AG04450 (cell line): ENCODE measurements at places on chromosomes 12 and 14.

DNA sequence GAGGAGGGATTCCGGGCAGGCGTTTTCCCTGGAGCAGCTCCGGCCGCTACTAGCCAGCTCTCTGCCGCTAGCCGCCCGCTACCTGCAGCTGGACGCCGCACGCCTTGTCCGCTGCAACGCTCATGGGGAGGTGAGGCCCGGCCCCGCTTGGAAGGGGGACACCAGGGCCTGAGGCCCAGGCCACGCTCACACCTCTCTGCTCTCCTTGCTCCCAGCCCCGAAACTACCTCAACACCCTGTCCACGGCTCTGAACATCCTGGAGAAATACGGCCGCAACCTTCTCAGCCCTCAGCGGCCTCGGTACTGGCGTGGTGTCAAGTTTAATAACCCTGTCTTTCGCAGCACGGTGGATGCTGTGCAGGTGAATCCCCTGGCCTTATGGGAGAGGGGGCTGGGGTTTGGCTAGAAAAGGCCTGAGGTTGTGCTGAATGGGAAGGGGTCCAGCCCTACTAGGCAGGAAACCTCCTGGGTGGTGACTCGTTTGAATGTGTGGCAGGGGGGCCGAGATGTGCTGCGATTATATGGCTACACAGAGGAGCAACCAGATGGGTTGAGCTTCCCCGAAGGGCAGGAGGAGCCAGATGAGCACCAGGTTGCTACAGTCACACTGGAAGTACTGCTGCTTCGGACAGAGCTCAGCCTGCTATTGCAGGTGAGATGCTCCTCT is 597 bp downstream of the RNF31 start:
- no peak for DNase-seq

- DNase-seq = peak; percentile 60
These were observed 181.3 kb downstream of the ITPR2 start for GRCh38 chr12:26651566-26652188.

DNA sequence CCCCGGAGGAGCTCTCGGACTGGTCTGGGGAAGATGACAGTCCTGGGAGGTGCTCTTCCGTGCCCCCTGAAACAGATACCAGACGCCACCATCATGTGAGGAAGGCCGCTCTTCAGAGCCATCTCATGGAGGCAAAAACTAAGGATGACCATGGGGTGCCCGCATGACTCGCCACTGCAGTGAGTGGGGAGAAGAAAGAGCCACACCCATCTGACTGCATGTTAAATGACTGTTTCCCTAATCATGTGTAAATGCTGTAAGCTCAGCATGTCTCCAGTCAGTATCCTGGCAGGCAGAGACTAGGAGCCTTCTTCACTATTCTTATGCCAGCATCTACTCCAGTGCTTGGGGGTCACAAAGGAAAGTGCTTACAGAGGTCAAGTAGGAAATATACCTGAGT is 4.0 kb downstream of the STON2 start:
- no peak for DNase-seq

DNA sequence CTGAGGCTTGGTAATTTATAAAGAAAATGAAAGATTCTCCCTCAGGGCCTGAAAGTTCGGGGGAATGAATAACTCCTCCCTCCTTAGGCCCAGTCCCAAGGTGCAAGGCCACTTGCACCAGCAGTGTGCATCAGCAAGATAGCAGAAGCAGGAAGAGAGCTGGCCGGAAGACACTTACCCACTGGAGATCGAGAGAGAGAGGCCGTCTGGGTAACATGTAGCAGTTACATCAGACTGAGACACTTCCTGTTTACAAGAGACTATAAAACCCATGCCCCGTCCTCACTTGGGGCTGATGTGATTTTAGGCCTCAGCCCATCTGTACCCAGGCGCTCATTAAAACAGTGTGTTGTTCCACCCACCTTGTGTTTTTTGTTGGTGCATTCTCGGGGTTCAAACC is 85.2 kb downstream of the TMTC3 start:
- no peak for DNase-seq

- DNase-seq = peak; percentile 88
These were observed 15.0 kb downstream of the KCTD10 start for GRCh38 chr12:109461846-109462756.

GRCh38 chr12:11764837-11765236 is 115.4 kb downstream of the ETV6 start:
- no peak for DNase-seq

DNA sequence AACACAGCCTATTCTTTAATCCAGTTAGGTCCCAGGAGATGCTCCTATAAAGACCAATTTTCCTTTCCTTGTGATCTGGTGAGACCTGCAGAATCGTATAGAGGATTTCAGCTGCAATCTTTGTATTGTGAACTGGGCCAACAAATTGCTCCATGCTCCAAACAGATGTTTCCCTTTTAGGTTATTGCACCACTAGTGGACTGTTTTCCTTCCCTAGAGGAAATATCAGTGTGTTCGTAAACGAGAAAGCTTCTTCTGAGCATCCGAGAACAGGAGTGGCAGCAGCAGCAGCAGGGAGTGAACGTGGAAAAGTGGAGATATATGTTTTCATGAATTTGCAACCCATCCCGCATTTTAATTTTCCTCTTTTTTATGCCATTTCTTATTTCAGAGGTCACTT is 344.1 kb upstream of the PDE3A start:
- DNase-seq = no peak

DNA sequence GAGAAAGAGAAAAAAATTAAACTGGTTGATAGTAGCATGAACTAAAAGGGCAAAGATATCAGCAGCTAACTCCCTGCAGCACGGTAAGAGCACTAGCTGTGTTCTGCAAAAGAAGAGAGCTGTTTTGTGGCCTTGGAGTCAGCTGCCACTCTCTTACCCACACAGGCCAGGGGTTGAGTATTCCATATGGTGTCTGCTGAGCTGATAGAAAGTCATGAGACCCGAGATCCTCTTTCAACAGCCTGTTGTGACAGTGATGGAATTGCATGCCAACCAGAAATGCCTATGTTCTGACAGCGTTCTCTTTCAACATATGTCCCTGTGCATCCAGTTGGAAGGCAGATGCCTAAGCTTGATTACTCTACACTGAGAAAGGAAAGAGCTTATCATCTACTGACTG is 39.9 kb downstream of the TMTC1 start:
- peak; percentile 80 for DNase-seq

DNA sequence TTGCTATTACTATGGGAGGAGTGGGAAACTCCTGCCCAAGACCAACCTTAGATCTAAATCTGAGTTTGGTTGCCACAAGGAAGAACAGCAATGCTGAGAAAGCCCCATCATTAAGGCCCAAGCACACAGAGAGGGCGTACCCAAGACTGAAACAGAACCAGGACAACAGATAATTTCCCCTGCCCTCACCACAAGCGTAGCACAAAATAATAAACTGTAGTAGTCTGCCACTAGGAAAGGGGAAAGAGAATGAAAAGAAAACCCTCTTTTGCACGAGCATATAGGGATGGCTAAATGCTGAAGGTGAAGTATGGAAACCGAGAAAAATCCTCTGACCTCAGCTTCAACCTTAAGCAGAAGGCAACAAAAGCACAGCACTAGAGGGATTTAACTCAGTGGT is 76.5 kb upstream of the DHRS4 start:
- no peak for DNase-seq

- DNase-seq = no peak
These were observed 24.5 kb downstream of the PDZRN4 start for GRCh38 chr12:41212625-41213024.

DNA sequence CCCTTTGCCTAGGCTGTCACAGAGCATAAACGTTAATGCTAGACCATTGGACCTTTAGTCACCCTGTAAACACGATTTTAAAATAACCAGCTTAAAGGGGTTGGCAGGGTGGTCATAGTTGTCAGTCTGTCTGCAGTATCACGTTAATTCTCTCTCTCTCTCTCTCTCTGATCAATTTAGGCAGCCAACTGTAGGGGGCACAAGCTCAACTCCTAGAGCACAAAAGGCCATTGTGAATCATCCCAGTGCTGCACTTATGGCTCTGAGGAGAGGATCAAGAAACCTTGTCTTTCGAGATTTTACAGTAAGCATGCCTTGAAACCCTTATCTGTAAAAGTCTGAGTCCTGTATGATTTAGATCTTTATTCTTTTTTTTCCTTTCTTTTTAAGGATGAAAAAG is 97.1 kb downstream of the SCAF11 start:
- DNase-seq = no peak

GRCh38 chr12:120847814-120848213 is 56.3 kb downstream of the SPPL3 start:
- DNase-seq = no peak

DNA sequence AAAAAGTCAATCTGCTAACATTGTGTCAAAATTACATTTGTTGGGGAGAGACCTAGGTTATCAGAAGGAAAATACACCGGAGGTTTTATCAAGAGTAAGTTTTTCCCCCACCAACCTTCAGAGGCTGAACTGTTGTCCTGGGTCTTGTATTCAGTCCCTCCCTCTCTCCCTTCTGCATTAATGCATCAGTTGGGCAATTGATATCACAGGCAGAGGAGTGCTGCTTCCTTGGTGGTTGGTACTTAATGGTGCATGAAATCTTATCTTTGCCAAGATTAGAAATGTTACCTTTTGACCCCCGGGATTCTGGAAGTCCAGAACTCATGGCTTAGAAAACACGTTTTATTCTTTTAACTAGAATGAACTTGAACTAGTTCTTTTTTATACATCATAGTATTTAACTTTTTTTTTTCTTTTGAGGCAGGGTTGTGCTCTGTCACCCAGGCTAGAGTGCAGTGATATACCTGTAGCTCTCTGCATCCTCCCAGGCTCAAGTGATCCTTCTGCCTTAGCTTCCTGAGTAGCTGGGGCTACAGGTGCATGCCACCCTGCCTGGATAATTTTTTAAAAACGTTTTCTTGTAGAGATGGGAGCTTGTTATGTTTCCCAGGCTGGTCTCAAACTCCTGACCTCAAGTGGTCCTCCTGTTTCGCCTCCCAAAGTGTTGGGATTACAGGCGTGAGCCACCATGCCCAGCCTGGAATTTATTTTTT is 4.9 kb downstream of the PCBP2 start:
- DNase-seq = no peak

DNA sequence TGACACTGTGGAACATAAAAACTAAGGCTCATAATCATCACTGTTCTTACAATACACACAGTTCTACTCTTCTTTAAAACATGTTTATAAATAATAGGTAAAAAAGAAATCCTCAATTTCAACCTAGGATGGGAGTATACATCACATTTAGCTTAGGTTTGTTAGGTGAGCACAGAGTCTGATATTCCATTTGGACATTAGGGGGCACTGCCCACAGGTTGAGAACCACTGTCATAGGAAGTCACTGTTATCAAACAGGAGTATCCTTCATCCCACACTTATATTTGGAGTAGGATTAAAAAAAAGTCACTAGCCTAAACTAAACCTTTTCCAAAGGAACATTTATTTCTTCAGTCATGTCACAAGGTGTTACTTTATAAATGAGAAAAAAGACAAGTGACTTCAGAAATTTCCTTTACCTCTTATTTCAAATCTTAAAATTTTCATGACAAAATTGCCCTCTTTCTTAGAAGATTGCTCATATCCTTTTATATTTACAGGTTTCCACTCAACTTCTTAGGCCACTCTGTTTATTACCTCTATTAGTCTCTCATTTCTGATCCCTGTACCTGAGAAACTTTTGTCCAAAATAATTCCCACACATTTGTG is 240.6 kb downstream of the CPNE8 start:
- no peak for DNase-seq

DNA sequence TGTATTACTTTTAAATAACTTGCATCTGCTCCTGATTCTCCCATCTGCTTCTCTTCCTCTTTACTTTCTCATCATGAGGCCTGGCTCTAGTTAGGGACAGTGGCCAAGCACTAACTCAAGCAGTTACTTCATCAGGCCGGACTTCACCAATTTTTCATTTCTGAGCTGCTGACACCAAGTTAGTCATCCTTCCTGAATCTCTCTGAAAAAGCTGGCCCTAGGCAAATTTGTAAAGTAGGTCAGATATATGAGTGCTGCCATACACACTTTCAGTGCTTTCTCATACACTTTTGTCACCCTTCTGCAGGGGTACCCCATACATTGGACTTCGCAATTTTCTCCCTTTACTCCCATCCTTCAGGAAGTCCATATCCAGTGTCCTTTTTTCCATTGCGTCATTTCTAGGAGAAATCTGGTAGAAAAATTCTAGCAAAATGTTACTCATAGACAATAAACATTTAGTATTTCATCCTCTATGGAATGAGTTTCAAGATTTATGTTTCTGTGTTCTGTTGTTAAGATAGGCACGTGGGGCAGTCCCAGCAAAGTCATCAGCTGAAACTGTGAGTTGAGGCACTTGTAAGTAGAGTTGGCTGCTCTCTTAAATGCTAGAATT is 276.8 kb upstream of the TMPO start:
- DNase-seq = peak; percentile 2

DNA sequence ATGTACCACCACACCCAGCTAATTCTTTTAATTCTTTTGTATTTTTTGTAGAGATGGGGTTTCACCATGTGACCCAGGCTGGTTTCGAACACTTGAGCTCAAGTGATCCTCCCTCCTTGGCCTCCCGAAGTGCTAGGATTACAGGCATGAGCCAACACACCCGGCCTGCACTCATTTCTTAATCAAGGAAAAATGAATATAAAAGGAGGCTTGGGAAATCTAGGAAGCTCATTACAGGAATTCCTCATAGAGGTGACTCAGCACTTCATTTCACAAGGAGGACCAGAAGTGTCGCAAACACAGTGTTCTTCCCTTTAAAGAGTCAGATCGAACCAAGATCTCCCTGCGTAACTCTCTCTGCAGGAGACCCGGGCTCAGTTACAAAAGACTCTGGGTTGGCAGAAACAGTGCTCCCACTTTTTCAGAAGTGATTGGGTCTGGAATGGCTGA is 30.3 kb downstream of the NFKBIA start:
- peak; percentile 88 for DNase-seq
